ENCODE measurements at places on chromosomes 3 and 15.

DNA sequence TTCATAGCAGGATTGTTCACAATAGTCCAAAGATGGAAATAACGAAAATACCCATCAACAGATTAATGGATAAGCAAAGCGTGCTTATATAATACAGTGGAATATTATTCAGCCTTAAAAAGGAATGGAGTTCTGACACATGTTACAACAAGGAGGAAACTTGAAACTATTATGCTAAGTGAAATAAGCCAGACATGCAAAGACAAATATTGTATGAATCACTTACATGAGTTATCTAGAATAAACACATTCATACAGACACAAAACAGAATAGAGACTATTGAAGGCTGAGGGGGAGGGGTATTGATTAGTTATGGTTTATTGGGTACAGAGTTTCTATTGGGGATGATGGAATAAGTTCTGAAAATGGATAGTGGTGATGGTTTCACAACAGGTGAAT is 438.6 kb downstream of the CADM2 start:
- DNase-seq, result no peak

- no peak for DNase-seq
Observed at GRCh38 chr15:69972436-69972835, 125.3 kb downstream of the TLE3 start.

DNA sequence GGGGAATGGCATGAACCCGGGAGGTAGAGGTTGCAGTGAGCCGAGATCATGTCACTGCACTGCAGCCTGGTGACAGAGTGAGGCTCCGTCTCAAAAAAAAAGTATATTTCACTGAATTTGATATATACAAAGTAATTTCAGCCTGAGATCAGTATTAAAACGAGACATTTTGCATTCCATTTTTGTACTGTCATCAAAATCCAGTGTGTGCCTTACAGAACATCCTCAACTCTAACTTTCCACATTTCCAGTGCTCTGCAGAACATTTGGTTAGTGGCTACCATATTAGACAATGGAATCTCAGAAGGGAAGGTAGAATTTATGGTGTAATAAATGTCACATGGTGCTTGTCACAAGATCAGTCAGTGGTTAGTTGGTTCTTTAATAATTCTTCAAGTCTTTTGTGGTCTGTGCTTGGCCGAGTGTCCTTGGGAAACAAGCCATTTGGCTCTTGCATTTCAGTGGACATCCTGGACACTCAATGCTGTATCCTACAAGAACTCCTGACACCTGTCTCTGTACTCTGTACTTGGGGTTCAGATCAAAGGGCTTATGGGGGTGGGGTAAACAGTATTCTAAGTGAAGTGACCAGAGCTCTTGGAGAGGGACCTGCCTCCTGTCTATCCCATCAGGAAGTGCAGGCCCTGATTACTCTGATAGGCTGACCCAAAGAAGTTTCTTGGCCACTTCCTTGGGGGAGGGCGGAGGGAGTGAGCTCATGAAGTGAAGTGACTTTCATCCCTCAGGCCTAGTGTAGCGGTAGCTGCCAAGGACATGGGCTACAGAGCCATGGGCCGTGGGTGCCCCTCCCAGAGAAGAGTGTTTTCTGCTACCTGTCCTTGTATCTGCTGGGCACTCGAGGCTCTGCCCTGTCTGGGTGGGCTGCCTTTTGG is 3.7 kb downstream of the ACVR2B start:
- DNase-seq, result no peak

DNA sequence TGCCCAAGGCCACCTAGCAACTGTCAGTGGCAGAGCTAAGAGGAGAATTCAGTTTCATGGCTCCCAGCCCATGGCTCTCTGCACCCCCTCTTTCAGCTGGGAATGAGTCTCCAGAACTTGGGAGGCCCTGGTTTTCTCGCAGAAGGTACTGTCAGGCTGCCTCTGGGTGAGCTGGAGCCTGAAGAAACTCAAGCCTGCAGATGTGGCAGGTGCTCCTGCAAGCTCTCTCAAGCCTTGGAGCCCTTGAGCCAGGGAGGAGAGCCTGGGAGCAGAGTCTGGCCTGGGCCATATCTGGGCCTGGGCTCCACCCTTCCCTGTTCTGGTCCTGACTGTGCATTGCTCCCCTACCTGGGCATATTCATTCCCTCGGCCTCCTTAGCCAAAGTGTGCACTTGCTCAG is 74.4 kb upstream of the TLE3 start:
- no peak for DNase-seq

DNA sequence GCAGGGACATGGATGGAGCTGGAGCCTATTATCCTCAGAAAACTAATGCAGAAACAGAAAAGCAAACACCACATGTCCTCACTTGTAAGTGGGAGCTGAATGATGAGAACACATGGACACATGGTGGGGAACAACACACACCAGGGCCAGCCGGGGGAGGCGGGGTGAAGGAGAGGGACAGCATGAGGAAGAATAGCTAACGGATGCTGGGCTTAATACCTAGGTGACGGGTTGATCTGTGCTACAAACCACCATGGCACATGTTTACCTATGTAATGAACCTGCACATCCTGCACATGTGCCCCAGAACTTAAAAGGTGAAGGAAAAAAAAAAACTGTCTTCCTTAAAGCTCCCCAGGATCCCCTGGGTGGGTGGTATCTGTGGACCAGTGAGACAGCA is 87.1 kb downstream of the ADAMTS17 start:
- DNase-seq, result no peak

- DNase-seq, result no peak
Observed at GRCh38 chr3:53258600-53259426, 3.0 kb upstream of the TKT start.

Data from CD4-positive, alpha-beta T cell treated with Interleukin-6 at 100 ng/mL for 8 hours (primary cell).